ENCODE measurements at places on chromosomes 2 and 18. TPM values are rescaled to one million over a fixed set of nuclear protein-coding genes. Genes with fewer than 3 reads are reported as not detected.

ODC1 gene
- total RNA-seq: 165 TPM

WDR54 gene
- 7.1 TPM for total RNA-seq

ST8SIA5 gene
- total RNA-seq: 0.44 TPM

GGCX gene
- total RNA-seq: 82.5 TPM

SERPINB11 gene
- not detected for total RNA-seq

CFAP65 gene
- 0.12 TPM for total RNA-seq

EN1 gene
- 0.43 TPM for total RNA-seq

SLC5A7 gene
- not detected for total RNA-seq

ERFE gene
- total RNA-seq: 0.27 TPM

INO80C gene
- total RNA-seq: 16.5 TPM

SLC4A3 gene
- total RNA-seq: 1.8 TPM

LNPK gene
- total RNA-seq: 49.2 TPM

CPO gene
- 0.36 TPM for total RNA-seq

GKN1 gene
- total RNA-seq: 0.53 TPM

SERPINB13 gene
- not detected for total RNA-seq

METAP1D gene
- total RNA-seq: 5.7 TPM

TET3 gene
- total RNA-seq: 14.5 TPM

NDUFAF7 gene
- 14.7 TPM for total RNA-seq

LCT gene
- 3.2 TPM for total RNA-seq

CCDC150 gene
- 6.2 TPM for total RNA-seq

KLHL30 gene
- not detected for total RNA-seq

ZCCHC2 gene
- total RNA-seq: 9.3 TPM

NDC80 gene
- total RNA-seq: 5.6 TPM

NEUROD1 gene
- 0.60 TPM for total RNA-seq

SMARCAL1 gene
- total RNA-seq: 10.7 TPM

EVA1A gene
- 30.8 TPM for total RNA-seq

PROC gene
- 62.3 TPM for total RNA-seq

IL1R2 gene
- total RNA-seq: 1.3 TPM

DQX1 gene
- total RNA-seq: 1.2 TPM

CCDC121 gene
- 4.4 TPM for total RNA-seq

NOP58 gene
- total RNA-seq: 51.9 TPM

TOGARAM2 gene
- 0.47 TPM for total RNA-seq

MAP3K19 gene
- total RNA-seq: 1.1 TPM

CD8A gene
- not detected for total RNA-seq
